ENCODE measurements at places on chromosomes 5 and 9. TPM values are rescaled to one million over a fixed set of nuclear protein-coding genes. Genes with fewer than 3 reads are reported as not detected.

IFNA5 gene
- total RNA-seq, result not detected

CDX1 gene
- total RNA-seq, result not detected

JMY gene
- 5.8 TPM for total RNA-seq

LCN12 gene
- not detected for total RNA-seq

BTNL9 gene
- total RNA-seq, result 2.9 TPM

FGFR4 gene
- 5.9 TPM for total RNA-seq

CCL19 gene
- total RNA-seq, result 0.57 TPM

HABP4 gene
- 0.80 TPM for total RNA-seq

SPATA31E1 gene
- not detected for total RNA-seq

C6 gene
- not detected for total RNA-seq

LHX3 gene
- total RNA-seq, result not detected

GDNF gene
- total RNA-seq, result not detected

FCN2 gene
- total RNA-seq, result not detected

OCLN gene
- total RNA-seq, result 56.2 TPM

CHSY3 gene
- total RNA-seq, result not detected

POC5 gene
- 10.7 TPM for total RNA-seq

- no peak for DNase-seq
Observed at GRCh38 chr5:106454651-106455415, 1215.9 kb downstream of the EFNA5 start.

GRCh38 chr5:2719332-2719731 lies 32.1 kb downstream of the IRX2 start:
- DNase-seq, result no peak

DNA sequence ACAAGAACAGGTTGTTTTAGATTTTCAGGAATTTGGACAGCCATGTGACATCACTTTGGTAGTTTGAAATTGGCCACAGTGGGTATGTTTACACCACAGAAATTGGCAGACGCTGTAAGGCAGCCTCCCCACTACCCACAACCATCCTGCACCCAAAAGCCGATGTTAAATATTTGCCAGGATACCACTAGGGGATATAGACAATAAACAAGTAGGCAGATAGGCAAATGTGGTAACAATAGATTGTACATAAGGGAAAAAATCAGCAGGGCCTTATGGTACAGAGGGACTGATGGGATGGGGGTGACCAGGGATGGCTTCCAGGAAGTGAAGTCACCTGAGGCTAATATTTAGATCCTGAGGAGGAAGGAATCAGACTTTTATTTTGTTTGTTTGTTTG lies 31.1 kb upstream of the DUSP1 start:
- no peak for DNase-seq

GRCh38 chr5:65808251-65808741 lies 86.3 kb downstream of the NLN start:
- DNase-seq, result no peak

- DNase-seq, result no peak
Observed at GRCh38 chr5:59749782-59750520, 143.6 kb downstream of the PDE4D start.

- DNase-seq, result no peak
Observed at GRCh38 chr9:110942522-110942921, 95.7 kb downstream of the LPAR1 start.

- no peak for DNase-seq
Observed at GRCh38 chr5:150605546-150605945, 34.9 kb upstream of the SYNPO start.

- no peak for DNase-seq
Observed at GRCh38 chr9:78547831-78548230, 250.9 kb downstream of the PSAT1 start.

GRCh38 chr9:16396389-16396788 lies 474.1 kb downstream of the BNC2 start:
- DNase-seq, result no peak

DNA sequence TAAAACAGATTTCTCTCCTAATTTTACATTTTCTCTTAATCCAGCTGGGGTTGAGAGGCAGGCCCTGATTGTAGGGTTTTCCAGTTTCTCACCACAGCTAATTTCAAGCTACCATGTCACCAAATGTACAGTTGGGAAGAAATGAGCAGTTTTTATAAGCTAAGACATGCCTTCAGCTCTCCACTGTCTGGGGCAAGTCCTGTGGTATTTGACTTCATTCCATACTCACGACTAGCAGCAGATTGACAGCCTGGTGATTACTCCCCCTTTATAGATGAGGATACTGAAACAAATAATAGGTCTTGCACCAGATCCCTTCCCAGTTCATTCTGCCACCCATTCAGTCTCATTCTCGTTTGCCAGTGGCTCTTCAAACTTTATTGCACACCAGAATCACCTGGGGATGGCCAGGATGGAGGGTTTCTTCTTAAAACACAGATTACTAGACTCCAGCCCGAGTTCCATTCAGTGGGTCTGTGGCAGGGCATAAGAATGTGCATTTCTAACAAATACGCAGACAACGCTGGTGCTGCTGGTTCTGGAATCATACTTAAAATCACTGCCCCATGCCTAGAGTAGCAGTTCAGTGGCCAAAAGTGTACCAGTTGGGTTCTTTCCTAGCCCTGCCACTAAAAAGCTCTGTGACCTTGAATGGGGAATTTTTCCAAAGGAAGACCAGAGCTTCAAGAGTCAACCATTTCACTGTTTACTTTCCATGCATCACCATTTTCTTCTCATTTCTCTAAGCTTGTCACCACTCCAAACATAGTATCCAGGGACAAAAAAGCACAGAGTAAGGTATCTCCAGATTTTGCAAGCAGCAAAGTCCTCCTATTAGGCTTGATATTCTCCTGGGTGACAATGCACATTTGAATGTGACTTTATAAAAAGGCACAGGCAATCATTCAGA lies 64.3 kb downstream of the CSNK1A1 start:
- no peak for DNase-seq

GRCh38 chr5:17374973-17375742 lies 122.9 kb upstream of the TAF11L2 start:
- no peak for DNase-seq

GRCh38 chr5:150457121-150457520 lies 7.6 kb upstream of the RPS14 start:
- DNase-seq, result no peak

DNA sequence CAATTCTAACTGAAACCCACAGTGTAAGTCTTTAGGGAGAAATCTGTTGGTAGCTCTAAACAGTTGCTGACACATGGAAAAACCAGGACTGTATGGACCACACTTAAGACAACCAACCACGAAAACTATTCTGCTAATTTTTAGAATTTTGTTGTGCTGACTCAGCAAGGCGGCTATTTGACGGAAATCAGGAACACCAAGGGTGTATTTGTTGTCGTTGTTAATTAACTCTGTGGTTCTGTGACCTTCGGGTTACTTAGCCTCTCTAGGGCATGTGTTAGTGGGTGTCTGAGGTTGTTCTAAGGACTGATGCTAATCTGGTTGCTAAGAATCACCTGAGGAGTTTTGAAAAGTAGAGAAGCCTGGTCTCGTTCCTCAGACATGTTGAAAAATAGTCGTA lies 79.2 kb downstream of the ATP10B start:
- no peak for DNase-seq

GRCh38 chr5:146624179-146624578 lies 108.2 kb upstream of the GPR151 start:
- DNase-seq, result no peak

DNA sequence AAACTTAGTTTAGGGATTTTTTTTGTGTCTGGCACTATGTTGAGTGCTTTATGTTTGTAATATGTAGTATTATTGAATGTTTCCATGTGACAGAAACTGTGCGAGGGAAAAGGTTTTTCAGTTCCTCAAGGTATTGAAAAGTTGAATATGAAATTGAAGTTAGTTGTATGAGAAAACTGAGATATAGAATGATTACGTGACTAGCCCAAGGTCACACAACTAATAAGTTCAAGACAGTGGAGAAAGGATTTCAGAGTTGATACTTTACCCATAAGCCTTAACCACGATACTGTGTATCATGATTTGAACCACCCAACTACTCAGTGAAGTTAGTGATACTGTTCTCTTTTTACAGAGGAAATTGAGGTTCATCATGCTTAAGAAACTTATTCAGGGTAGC lies 5.7 kb downstream of the NIPBL start:
- DNase-seq, result no peak

GRCh38 chr5:135832941-135833920 lies 1.2 kb upstream of the SLC25A48 start:
- no peak for DNase-seq

DNA sequence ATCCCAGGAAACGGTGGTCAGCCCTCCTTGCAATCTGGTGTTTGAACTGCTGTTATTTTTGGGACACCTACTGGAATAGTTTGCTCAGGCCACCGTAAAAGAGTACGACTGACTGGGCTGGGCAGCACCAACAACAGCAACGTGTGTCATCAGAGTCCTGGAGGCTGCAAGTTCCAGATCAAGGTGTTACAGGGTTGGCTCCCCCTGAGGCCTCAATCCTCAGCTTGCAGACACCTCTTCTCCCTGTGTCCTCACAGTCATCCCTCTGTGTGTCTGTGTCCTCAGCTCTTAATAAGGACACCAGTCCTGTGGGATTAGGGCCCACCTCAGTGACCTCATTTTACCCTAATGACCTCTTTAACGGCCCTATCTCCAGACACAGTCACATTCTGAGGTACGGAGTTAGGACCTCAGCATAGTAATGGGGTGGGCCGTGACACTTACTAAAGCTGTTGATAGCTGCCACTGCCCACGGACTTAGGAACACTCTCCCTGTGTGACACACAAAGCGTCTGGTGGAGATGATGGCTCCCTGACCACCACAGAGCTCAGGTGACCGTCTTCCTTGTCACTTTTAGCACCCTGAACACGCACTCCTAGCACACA lies 16.8 kb downstream of the GLT6D1 start:
- no peak for DNase-seq

- no peak for DNase-seq
Observed at GRCh38 chr5:103706939-103707682, 144.5 kb upstream of the NUDT12 start.

DNA sequence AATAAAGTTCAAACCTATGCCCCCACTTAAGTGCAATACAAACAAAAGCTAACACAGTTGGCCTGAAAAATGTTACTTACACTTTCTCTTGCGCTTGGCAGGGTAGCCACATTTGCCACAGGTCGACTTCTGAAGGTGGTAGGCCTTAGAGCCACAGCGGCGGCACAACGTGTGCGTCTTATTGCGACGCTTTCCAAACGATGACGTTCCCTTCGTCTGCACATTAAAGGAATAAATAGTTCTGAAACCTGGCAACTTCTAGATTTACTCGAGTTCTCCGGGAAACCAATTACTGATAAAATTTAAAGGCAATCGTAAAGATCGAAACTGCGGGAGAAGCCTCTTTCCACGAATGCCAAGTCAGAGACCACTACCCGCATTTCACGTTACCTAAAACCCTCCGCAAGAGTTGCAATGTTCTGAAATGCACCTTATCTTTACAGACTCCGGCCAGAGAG lies 602 bp downstream of the RPL37 start:
- DNase-seq, result no peak

DNA sequence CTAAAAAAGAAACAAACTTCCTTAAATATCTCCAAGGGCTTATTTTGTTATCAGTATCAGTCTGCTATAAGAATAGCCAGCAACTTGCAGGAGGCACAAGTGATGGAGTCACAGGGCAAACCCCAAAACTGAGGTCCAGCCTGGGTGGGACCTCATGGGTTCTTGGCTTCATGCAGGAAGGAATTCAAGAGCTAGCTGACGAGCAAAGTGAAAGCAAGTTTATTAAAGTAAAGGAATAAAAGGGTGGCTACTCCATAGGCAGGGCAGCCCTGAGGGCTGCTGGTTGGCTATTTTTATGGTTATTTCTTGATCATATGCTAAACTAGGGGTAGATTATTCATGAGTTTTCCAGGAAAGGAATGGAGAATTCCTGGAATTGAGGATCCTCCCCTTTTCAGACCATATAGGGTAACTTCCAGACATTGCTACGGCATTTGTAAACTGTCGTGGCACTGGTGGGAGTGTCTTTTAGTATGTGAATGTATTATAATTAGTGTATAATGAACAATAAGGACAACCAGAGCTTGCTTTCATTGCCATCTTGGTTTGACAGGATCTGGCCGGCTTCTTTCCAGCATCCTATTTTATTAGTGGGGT lies 231.9 kb downstream of the ADAMTSL1 start:
- no peak for DNase-seq

- DNase-seq, result no peak
Observed at GRCh38 chr5:139079991-139080610, 118.1 kb downstream of the SIL1 start.

DNA sequence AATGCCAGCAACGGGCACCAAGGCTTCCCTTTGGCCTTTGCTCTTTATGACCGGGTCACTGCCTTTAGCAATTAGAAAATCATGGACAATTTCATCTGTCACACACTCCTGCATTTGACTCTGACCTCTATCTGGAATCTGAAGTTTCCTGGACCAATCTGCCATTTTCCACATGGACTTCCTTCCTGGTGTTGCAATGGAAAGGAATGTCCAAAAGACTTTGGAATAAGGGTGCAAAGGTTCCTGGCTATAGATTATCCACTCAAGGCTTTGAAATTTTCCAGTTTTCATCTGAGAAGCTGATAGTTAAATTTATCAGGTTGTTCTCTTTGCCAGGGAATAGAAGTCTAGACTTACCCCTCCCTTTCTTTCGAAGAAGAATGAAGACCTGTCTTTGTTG lies 523.1 kb upstream of the ZNF462 start:
- DNase-seq, result no peak

Measured in esophagus squamous epithelium (tissue), 5 donors.